ENCODE measurements at places on chromosomes 3 and 15.
A peak's percentile ranks its signal among the peaks of the same experiment; 100 is the strongest.

DNA sequence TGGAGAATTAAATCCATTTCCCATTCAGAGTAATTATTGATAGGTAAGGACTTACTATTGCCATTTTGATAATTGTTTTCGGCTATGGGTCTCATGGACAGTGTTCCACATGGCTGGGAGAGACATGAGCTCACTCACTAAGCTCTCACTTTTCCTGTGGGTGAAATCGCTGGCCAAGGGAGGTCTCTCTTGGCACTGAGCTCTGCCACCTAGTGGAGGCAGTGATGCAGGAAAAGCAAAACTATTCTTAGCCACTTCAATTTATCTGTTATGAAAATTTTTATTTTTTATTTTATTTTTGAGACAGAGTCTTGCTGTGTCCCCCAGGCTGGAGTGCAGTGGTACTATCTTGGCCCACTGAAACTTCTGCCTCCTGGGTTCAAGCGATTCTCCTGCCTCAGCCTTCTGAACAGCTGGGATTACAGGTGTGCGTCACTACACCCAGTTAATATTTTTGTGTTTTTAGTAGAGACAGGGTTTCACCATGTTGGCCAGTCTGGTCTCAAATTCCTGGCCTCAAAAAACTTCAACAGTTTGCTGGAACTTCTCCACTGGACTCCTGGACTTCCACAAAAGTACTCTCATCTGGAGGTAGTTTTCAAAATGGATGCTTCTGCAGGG is 4.7 kb upstream of the RNF13 start:
- peak; percentile 65 for DNase-seq

DNA sequence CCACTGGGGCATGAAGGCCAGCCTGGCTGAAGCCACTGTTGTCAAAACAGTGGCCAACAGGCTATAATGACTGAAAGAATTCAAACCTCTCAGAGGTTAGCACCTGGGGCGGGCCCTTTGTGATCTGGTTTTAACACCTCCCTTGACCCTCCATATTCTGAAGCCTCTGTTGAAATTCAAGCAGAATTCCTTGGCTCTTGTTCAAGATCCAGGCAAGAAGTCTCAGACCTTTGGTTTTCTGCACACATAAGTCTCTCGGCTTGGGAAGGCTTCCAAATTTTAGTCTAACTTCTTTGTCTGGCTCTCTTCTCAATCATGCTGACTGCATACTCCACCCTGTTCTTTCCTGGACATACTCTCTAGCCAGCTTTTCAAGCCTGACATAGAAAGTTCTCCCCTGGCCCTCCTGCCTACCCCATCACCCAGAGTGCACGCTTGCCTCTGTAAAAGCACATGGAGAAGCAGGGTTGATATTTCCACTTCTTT is 144.5 kb downstream of the PDZRN3 start:
- DNase-seq, result no peak

DNA sequence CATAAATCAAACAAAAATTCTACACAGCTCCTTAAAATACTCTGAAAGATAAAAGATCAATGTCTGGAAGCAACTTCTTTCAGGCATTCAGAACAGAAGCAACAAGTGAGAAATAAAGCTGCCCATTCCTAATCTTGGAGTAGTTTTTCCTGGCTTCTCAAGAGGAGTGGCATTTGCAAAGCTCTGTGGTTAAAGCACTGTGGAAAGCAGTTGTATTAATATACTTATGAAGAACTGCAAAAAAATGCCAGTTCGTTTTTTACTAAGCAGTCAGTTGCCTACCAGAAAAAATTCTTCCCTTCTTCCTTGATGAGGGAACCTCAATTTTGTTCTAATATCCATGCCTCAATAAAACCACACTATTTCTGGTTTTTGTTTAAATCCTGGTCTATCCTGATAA is 197.8 kb downstream of the TNIK start:
- no peak for DNase-seq

DNA sequence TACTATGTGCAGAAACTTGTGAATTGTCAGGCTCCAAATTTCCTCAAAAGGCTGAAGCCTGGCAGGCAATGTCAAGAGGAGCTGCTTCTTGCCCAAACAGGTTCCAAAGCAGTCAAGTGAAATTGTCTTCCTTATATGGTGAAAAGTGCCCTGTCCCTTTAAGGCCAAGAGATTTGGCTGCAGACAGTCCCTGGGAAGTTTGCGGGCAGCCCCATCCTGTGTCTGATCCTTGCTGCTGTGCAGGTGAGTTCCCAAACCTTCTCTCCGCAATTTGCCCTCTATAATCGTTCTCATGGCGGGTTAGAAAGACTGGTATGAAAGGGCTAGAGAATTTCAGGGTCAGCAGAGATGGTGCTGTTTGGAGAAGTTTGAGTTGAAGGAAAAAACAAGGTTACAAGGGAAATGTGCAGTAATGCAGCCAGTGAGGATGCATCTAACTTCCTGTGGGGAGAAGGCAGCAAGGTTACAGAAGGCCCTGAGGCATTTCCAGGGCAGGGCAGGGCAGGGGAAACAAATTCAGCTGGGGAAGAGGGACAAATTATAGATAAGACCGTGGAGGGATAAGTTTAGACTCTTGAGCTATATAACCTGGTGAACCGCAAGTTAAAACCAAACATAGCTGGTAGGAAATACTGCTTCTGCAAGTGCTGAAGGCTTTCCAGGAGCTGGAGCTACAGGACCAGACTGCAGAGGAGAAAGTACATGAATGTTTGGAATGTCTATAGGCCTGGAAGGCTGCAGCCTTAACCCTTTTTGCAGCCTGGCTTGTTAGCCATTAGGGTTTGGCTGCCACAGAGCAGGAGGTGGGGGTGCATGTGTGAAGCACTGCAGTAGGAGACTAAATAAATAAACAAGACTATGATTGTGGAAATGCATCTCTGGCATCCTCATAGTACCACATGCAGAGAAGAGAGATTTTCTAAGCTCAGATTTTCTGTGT is 256.2 kb upstream of the IL12A start:
- DNase-seq, result no peak

- no peak for DNase-seq
Observed at GRCh38 chr3:181330821-181331563, 341.5 kb upstream of the DNAJC19 start.

GRCh38 chr3:29642393-29643033 is 361.6 kb downstream of the RBMS3 start:
- DNase-seq, result no peak

- no peak for DNase-seq
Observed at GRCh38 chr3:70863049-70863448, 550.6 kb upstream of the MDFIC2 start.

DNA sequence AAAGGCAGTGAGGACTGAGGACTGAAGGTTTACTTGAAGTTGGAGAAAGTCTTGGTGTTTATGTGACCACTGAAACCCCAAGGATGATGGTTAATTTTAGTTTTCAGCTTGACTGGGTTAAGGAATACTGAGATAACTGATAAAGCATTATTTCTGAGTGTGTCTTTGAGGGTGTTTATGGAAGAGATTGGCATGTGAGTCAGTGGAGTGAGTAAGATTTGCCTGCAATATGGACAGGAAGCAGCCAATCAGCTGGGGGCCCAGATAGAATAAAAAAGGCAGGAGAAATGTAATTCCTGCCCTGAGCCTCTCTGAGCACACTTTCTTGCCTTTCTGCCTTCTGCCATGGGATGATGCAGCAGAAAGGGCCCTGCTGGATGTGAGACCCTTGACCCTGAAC is 92.4 kb downstream of the KBTBD8 start:
- DNase-seq, result no peak

GRCh38 chr3:24608701-24609390 is 114.2 kb upstream of the THRB start:
- no peak for DNase-seq
